ENCODE measurements at places on chromosomes 6 and 20.

GRCh38 chr6:21157186-21157929 lies 436.2 kb upstream of the SOX4 start:
- DNase-seq: no peak

DNA sequence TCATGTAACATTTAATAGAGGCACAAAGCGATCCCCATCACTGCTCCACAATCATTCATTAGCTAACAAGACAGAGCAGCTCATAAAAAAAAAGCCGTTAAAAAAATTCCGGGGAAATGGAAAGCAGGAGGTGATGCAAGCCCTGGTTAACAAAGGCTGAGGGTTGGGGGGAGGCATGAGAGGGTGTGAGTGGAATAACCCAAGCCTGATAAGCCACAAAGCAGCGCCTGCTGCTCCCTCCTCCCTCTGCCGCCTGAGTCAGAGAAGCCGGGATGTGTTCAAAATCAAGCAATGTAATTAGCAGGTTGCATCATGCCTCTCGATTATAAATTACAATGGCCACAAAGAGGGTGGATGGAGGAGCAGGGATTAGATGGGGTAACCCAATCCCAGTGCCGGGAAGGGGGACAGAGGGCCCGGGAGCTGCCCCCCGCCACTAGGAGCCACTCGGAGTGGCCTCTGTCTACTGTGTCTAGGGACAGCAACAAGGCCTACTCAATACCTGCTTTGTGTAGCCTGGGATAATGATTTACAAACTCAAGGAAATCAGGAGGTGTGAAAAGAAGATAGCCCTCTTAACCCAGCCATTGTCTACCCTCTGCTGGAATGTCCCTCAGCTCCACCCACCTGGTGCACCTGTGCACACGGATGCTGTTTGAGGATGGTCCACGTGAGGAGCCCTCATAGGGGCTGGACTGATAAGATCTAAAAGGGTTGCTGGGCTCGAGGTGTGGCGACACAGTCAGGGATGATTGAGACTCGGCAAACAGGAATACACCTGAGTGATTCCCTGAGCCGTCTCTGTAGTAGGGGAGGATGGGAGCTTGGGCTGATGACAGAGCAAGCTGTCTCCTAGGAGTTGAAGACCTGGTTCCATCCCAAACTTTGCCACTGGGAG lies 156.9 kb downstream of the VEGFA start:
- no peak for DNase-seq

DNA sequence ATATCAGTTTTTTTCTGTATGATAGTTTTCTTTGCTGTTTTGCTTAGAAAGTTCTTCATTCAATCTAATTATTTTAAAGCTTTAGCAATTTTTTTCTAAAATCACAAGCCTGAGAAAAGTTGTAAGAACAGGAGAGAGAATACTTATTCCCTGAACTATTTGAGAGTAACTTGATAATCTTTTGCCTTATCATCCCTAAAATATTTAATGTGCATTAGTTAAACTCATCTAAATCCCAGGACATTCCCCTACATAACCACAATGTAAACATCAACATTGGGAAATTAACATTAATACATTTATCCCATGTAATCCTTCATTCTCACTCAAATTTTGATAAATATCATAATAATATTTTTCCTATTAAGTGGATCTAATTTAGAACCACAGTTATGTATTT lies 241.8 kb downstream of the CD109 start:
- no peak for DNase-seq

DNA sequence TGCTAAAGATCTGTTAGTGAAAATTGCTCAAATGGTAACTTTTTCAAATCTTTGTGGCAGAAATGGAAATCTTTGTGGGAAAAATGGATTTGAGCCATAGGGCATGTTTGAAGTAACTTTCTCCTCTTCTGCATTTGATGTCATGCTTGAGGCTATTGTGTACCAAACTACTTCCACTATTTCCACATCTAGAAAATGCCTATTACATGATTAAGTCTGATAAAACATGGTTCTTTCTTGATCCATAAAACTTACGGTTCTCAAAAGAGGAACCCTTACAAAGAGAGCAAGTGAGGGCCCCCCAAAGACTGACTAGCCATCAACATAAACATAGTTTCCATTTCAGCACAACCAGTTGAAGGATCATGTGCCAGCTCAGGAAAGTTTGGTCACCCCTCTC lies 150.6 kb downstream of the NFATC2 start:
- DNase-seq: no peak

DNA sequence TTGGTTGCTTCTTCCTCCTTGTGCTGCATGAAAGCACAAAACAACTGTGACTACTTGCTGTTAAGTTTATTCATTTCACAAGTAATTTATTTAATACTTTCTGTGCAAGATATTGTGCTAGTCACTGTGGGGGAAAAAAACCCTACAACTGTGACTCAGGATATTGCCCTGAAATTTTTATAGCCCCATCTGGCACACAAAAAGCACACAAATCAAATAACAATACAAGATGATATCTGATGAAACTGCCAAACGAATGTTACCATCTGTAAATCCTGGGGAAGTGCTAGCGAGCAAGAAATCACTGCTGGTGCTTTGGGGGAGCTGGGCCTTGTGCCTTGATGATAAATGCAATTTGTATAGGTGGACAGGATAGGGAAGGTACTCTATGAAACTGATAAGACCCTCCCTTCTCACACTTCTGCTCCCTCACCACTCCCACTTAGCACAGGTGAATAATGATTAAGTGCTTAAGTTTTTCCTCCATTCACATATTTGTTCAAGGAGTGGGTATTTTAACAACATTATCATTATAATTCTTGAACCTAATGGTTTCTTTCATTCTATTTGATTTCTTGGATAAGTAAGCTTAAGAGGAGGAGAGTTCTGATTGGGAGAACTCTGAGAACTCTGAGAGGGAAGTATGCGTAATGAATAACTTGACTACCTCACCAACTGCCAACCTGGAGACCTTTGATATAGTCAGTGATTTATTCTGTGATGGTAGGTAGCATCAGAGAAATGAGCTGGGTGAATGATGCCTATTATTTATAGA lies 115.3 kb downstream of the RTN4IP1 start:
- DNase-seq: no peak

GRCh38 chr20:34402461-34402860 lies 39.4 kb downstream of the ITCH start:
- DNase-seq: no peak

- no peak for DNase-seq
Measured at GRCh38 chr6:30356536-30356935, 11.6 kb downstream of the RPP21 start.

DNA sequence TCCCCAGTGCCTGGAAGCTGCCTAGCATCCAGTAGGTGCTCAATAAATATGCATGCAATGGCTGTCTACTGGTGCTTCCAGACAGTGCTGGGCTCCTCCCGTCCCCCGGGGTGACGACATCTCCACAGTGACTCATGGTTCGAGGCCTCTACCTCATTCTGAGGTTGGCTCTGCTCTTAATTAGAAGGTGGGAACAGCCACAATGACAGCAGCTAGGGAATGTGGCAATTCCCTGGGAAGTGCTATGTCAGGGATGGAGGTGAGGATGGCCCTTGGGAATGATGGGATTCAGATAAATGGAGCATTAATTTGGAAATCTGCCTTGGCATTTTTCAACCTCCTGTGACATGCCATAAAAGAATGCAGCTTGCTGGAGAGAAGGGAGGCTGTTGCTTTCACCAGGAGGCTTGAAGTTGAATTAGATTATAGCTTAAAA lies 43.5 kb upstream of the NFATC2 start:
- no peak for DNase-seq

- no peak for DNase-seq
Measured at GRCh38 chr6:33592280-33592594, 12.2 kb upstream of the BAK1 start.

DNA sequence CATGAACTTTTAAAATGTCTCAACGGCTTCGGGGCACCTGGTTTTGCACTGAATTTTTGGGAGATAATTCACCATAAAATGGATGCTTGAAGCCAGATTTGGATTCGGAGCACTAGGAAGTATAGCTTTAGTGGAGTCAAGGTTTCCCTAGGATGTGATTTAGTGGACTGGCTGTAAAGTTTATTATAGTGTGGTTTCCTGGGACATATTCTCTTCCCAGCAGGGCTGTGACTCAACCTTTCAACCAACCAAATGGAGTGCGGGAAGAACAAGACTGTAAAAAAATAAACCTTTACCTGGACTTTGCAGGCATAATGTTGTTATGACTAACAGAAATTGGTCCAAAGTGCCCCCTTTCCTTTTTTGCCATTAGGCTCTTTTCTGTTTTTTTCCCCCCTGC lies 327.4 kb upstream of the MAN1A1 start:
- DNase-seq: no peak

- DNase-seq: no peak
Measured at GRCh38 chr6:150291968-150292710, 76.7 kb upstream of the IYD start.

DNA sequence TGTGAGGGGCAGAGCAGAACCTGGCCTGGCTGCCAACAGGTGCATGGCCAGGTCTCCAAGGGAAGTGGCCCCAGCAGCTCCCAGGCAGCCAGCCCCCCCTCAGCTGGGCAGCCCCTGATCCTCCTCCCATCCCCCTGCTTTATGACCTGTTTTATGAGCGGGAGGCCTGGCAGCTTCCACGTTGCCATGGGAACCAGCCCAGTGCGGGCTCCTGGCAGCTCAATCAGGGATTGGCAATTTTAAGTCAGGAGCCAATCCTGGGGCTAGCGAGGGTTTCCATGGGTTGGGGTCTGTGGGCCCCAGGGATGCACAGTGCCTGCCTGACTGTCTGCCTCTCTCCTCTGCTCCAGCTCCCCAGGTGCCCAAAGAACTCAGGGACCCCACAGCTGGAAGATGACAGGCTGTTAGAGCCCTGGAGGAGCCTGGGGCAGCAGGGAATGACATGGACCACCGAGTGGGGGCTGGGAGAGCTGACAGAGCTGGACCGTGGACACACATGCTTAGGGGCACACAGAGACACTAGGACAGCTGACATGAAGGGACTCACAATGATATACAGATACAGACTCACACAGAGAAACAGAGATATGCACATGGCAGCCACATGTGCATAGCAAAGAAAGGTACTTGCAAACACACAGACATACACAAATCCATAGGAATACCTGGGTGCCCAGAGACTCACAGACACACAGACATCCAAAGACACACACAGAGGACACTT lies 56.5 kb upstream of the SIRPA start:
- no peak for DNase-seq

DNA sequence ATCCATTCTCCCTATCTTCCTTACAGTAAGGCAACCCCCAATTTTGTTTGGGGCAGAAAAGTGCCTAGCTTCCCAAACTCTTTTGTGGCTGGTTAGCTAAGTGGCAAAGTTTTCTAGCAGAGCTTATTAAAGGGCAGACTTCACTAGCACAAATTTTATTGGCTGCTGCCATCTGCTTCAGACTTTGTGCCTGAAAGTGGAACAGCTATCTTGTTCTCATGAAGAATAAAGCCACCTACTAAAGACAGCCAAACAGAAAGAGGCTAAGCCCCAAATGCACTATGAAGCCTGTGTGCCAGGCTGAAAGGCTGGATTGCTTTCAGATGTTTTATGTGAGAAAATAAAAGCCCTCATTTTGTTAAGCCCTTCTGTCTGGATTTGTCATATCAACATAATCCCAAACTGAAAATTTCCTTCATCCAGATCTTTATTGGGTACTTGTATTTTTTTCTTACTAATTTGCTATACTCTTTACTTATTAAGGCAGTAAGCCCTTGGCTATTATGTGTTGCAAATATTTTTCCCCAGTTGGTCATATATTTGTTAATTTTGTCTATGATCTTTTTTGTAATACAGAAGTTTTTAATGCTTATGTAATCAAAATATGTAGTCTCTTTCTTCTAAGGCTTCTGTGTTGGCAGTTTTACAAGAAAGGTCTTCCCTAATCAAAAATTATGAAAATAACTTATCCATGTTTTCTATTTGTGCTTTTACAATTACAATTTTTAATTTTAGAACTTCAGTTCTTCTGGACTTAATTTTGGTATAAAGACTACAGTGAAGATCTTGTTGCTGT lies 191.1 kb downstream of the TASP1 start:
- no peak for DNase-seq

GRCh38 chr6:2900821-2901644 lies 2.1 kb downstream of the SERPINB9 start:
- no peak for DNase-seq

DNA sequence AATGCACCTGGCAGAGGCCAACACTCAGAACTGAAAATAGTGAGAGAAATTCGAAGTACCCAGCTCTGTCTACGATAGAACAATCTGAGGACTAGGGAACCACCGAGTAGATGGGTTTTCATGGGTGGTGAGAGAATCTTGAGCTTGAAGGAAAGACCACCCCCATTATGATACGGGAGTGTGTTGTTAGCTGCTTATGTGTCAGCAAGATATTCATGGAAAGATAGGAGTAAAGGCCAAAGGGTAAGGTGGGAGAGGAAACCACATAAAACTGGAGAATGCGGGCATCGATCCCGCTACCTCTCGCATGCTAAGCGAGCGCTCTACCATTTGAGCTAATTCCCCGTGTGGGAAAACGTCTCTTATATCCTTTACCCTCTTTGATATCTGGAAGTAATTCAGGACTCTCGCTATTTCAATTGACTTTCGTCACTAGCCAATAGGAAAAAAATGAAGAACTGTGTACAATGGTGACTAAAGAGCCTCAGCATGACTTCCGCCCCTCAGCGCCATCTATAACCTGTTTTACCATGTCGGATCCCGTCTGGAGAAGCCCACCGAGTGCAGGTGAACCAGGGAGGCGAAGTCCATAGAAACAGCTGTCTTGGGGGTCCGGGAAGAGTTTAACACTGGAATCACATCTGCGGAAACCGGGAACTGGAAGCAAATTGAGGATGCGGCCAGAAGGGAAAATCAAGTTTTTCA lies 25.0 kb upstream of the ABT1 start:
- DNase-seq: no peak

DNA sequence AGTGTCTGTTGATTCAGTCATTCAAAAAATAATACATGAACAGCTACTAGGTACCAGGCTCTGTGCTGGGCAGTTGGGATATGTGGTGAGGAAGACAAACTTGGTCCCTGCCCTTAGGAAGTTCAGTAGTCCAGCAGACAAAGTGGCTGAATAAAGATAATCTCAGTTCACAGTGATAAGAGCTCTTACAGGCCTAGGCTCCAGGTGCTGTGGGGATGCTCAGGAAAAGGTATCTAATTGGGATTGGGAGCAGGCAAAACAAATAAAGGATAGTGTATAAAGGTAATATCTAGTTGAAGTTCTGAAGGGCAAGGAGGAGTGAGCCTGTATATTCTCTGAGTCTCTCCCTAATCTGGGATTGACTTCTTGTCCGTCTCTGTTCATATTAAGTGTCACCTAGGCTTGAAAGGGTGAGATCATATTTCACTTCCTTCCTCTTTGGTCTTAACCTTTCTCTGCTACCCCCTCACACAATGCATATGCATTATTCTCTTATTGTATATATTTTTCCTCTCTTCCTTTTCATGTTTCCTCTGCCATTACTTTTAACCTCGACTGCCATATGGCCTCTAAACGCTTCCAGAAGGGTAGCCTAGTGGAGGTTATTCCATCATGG lies 13.5 kb downstream of the PTPN1 start:
- DNase-seq: no peak

DNA sequence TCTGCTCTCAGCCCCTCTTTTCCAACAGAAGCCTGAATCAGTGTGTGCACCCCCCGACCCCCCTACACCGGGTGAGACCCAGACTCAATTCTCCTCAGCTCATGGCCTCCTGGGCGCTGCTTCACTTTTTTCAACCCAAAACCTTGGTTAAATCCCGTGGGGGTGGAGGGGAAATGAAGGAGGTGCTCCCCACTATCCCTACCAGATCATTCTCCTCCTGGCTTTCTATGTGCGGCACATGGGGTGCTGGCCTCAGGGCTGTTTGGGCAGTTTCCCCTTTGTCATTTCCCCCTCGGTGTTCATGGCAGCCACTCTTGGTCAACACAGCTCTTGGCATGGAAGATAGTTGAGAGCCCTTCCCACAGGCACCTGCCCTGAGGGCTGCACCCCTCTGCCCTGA lies 4.6 kb downstream of the CST4 start:
- no peak for DNase-seq

- DNase-seq: no peak
Measured at GRCh38 chr20:8470156-8470555, 338.1 kb downstream of the PLCB1 start.

Data from activated gamma-delta T cell (primary cell).